Non-pigmented ciliary epithelial cell (primary cell): ENCODE measurements at places on chromosomes 5 and 9.

DNA sequence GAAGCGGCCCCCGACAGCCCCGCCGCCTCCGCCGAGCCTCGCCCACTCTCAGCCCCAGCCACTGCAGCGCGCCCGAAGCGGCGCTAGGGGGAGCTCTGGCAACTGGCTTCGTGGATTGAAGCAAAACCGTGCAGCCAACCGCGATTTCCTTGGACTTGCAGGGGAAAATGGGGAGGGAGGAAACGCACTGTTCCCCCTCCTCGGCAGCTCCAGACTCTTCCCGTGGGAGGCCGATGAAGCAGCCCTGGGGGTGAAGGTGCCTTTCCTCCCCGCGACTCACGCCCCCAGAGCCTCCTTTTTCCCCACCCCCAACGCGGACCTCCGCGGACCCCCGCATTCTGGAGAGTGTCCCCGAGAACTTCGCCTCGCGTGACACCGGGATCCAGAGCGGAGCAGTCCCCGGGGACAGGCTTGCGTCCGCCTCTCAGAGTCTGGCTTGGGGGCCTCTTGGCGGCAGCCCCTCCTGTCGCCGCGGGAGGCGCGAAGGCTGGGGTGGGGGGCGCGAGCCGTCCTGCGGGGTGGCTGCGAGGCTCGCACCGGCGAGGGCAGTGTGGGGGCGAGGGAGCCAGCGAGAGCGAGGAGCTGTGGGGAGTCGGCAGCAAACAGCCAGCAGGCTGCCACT is 3.8 kb downstream of the IER5L start:
- DNase-seq = peak; percentile 68

DNA sequence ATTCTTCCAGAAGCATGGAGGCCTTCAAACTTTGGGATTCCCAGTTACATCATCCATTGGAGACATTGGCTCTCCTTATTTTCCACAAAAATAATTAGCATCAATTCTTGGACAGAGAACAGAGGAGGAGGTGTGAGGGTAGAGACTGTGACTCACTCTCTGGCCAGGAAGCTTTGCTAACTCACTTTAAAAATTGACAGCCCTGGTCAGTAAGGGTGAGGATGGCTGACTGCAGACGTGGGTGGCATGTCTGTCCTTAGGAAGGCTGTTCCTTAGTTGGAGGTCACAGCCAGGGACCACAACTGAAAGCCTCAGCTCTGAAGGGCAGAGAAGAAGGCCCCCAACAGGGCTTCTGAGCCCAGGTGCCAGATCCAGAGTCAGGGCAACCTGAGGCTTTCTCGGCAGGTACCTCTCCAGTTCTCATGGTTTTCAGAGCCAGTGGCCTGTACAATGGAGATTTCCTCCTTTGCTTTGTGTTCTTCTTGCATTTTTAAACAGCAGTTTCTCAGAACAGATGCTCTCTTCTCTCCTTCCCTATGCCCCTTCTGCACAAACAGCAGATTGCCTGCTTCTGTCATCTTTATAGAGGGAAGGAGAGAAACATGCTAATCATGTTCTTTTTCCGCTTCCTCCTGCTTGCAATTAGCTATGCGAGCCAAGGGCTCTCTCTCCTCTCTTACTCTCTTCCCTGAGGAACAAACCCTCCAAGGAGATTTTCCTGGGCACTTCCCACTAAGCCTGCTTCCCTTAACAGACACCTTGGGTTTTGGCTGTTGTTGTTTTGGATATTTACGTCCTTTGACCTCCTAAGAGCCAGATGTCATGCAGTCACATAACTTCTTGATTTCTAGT is 92.5 kb upstream of the ZNF366 start:
- DNase-seq = no peak

GRCh38 chr9:82722051-82722450 is 340.9 kb downstream of the RASEF start:
- no peak for DNase-seq

- no peak for DNase-seq
Observed at GRCh38 chr9:130379649-130379970, 65.2 kb upstream of the ASS1 start.

- DNase-seq = no peak
Observed at GRCh38 chr5:58681943-58682342, 99.1 kb downstream of the RAB3C start.

- DNase-seq = no peak
Observed at GRCh38 chr9:71210326-71210725, 88.9 kb upstream of the TRPM3 start.
